ENCODE measurements at places on chromosomes 11 and 22. TPM values are rescaled to one million over a fixed set of nuclear protein-coding genes. Genes with fewer than 3 reads are reported as not detected.

PACS1 gene
- 23.7 TPM for polyA plus RNA-seq

SOX10 gene
- 0.22 TPM for polyA plus RNA-seq

SHISAL1 gene
- polyA plus RNA-seq: 0.04 TPM

GAL3ST1 gene
- 34.3 TPM for polyA plus RNA-seq

ASPHD2 gene
- polyA plus RNA-seq: 3.3 TPM

GDPD4 gene
- polyA plus RNA-seq: not detected

DNA sequence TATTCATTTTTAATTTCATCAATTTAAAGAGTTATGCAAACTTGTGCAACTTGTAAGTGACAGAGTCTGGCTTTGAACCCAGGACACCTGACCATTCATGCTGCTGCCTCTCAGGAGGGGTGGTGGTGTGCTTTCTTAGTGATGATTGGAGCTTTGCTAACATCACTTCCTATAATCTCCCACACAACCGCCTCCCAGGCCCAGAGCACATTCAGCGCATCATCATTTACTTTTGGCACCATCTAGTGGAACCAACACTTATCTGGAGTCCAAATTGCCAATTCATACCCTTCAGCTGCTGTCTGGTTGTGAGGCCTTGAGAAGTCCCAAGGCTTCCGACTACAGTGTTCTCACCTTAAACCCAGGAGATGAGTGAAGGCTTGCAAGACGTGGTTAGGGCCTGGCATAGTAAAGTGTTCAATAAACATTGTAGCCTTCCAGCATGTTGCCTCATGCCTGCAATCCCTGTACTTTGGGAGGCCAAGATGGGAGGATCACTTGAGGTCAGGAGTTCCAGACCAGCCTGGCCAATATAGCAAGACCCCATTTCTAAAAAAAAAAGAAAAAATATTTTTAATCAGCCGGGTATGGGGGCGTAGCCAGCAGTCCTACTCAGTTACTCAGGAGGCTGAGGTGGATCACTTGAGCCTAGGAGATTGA, 1.1 kb upstream of the TTLL1 start:
- peak; percentile 91 for DNase-seq

DNA sequence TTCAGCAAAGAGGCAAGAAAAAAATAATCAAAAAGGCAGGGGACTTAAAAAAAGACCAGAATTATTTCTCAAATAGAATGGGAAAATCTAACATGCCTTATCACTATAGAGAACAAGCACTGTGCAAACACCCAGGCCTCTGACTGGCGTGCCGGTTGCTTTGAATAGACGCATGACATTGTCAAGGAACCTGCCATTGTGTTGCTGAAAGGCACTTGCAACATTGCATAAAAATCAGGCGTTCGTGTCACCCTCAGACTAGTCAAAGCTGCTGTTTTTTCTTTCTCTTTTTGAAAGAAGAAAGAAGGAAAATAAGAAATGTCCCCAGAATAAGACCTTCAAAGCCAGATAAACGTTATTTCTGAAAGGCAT, 549.3 kb upstream of the CADM1 start:
- no peak for DNase-seq

GRCh38 chr22:42033263-42034181, 34.9 kb downstream of the WBP2NL start:
- no peak for DNase-seq

- DNase-seq: no peak
These were observed 17.6 kb downstream of the SPCS2 start for GRCh38 chr11:74966651-74967050.

GRCh38 chr11:91825777-91826176, 398.8 kb upstream of the FAT3 start:
- DNase-seq: no peak

DNA sequence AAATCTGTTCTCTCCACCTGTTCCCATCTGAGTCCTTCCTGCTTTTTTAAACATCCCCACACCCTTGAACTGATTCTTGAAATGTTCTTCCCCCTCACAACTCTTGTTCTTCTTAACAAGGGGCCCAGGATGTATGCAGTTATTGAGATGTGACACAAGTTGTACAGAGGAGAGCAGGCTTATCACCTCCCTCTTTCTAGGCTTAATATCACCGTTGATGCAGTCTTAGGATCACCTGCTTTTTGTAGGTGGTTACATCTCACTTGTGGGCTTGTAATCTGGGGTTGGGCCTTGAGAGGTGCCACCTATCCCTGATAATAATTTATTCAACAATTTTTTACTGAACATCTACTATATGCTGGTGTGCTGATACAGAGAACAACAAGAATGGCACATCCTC, 6.2 kb downstream of the CRYBB3 start:
- DNase-seq: no peak

- no peak for DNase-seq
These were observed 39.6 kb downstream of the GRAMD4 start for GRCh38 chr22:46659791-46660186.

DNA sequence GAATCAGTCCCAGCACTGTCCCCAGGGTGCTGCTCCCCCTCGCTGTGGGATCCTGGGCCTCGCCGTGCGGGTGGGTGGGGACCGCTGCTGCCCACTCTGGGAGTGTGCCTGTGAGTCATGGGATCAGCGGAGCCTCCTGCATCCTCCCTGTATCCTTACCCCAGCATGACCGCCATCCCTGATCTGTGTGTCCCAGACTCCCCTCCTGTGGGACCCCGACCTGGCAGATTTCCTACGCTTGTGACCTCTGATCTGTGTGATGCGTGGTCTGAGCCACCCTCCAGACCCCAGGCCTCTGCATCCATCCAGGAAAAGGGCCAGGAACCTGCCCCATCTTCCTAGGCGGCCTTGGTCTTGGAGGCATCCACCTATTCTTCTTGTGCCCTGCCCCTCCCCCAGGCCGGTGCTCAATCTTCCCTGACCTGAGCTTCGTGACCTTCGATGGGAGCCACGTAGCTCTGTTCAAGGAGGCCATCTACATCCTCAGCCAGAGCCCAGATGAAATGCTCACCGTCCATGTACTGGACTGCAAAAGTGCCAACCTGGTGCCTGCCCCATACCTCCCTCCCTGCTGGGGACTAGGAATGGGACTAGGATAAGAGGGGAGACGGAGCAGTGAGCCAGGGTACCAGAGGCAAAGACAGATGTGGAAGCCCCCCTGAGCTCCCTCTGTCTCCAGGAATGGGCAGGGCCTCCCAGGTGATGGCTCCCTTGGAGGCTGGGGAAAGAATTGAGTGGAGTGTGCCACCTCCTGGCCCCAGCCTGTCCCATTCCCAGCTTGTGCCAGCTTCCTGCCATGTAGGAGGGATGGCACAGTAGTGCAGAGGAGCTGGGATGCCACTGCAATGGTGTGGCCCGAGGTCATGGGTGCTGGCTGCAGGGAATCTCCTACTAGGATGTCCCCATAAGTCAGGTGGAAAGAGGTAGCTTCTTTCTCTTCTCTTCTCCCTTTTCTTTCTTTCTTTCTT, 65.4 kb downstream of the OTOG start:
- no peak for DNase-seq

DNA sequence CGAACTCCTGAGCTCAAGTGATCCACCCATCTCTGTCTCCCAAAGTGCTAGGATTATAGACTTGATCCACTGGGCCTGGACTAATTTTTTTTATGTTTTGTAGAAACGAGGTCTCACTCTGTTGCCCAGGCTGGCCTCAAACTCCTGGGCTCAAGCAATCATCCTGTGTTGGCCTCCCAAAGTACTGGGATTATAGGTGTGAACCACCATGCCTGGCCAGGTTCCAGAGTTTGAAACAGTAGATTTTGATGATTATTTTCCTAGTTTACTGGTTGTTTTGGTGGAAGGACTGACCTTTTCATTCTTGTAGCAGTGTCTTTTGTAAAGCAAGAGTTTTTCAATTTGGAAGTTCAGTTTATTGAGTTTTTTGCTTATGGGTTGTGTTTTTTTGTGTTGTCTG, 15.0 kb downstream of the CABIN1 start:
- no peak for DNase-seq

- DNase-seq: no peak
These were observed 526.2 kb downstream of the TBC1D22A start for GRCh38 chr22:47288680-47289079.

GRCh38 chr22:46499805-46500189, 37.6 kb downstream of the CELSR1 start:
- DNase-seq: peak; percentile 42

DNA sequence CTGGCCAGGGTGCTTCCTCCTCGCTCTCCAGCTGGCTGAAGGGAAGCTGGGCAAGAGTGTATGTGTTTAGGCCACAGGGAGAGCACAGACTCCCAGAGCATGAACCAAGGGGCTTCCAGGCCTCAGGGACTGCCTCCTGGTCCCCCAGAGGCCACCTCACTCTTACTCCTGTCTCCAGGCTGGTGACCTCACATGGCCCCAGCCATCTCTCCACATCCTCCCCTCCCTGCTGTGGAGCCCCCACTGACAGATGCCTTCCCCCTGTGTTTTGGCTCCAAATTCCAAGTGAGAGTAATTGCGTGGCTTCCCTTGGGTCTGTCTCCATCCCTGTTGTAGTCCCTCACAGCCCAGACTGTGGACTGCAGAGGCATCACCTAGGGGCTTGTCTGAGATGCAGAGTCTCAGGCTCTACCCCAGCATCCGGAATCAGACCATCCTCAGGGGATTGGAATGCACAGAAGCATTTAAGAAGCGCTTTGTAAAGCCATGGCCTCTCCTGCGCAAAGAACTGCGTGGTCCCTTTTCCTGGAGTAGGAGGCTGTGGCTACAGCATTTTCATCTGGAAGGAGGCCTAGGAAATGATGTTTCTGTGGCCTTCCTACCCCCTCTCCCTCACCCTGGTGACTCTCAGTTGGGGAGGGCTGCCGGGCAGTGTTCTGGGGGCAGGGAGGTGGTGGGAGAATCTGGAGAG, 91.1 kb downstream of the ATXN10 start:
- no peak for DNase-seq

- no peak for DNase-seq
These were observed 415.7 kb downstream of the SOX6 start for GRCh38 chr11:15940462-15941205.

DNA sequence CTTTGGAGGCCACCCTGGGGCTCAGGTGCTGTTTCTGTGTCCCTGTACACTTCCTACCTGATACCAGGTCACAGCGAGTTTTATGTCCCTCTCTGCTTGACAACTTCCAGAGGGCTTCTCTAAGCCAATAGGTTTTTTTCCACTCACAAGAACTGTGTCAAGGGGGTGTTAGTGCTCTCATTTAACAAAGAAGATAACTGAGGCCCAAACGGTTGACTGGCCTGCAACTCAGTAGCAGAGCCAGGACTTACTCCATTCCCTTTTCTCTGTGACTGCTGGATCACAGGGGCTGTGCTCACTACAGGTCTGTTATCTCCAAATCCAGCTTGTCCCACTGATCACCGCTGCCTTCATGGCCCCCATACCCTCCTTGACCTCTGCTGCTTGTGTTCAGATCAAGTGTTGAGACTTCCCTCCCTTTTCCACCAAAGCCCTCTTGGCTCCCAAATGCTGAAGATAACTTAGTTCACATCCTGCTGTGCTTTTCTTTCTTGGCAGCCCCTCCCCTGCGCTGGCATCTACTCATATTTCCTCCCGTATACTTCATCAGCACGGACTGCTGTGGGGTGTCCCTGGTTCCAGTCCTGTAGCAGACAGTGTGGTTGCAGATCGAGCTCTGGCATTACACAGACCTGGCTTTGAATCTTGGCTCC, 41.3 kb downstream of the POU2F3 start:
- peak; percentile 51 for DNase-seq

- DNase-seq: no peak
These were observed 63.4 kb downstream of the KCNJ1 start for GRCh38 chr11:128803449-128804245.

DNA sequence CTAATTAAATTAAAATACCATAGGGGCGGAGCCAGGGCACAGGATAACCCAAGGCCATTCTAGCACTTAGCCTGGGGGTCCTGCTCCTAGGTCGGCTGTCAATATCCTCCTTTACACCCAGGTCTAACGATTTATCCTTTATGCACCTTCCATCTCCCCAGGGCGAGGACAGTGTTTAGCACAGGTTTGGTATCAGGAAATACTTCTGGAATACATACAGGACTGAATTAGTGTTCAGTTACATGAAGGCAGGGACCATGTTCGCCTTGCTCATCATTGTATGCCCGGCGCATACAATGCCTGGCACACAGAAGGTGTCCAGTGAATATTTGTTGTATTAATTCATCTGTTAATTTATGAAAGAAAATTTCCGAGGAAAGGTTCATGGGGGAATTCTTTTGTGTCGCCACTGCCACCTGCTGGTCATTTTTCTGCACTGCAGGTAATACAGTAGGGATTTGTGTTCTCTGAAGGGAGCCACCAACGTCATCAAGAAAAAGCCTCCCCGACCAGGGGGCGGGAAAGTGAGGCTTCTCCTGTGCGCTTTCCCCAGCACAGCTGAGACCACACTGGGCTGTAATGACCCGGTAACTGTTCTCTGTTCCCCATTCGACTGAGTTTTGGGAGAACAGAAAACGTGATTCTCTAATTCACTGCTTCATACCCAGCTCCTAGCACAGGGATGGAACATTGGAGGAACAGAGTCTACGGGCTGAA, 68.7 kb upstream of the ASPHD2 start:
- peak; percentile 84 for DNase-seq

- no peak for DNase-seq
These were observed 109.5 kb downstream of the TEAD1 start for GRCh38 chr11:12783765-12784164.

GRCh38 chr11:38814670-38815069, 2216.6 kb upstream of the RAG2 start:
- DNase-seq: no peak

GRCh38 chr11:110317516-110317932, 21.1 kb upstream of the RDX start:
- DNase-seq: peak; percentile 48

DNA sequence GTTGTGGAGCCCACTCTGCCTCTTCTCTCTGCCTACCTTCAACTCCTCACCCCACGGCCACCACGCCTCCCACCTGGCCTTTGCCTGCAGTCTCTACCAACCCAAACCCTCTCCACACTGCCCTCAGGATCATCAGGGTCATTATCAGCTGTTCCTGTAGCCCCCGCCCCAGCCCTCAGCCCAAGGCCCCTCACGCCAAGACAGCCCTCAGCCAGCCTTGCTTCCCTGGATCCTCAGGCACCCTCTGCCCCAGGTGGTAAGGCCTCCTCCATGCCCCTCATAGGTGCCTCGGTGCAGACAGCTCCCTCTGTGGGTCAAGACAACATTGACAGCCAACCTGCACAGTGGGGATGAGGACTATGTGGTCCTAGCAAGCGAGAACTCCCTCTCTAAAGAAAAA, 1.7 kb downstream of the SBF1 start:
- no peak for DNase-seq
